ENCODE measurements at places on chromosomes 6 and 20.

DNA sequence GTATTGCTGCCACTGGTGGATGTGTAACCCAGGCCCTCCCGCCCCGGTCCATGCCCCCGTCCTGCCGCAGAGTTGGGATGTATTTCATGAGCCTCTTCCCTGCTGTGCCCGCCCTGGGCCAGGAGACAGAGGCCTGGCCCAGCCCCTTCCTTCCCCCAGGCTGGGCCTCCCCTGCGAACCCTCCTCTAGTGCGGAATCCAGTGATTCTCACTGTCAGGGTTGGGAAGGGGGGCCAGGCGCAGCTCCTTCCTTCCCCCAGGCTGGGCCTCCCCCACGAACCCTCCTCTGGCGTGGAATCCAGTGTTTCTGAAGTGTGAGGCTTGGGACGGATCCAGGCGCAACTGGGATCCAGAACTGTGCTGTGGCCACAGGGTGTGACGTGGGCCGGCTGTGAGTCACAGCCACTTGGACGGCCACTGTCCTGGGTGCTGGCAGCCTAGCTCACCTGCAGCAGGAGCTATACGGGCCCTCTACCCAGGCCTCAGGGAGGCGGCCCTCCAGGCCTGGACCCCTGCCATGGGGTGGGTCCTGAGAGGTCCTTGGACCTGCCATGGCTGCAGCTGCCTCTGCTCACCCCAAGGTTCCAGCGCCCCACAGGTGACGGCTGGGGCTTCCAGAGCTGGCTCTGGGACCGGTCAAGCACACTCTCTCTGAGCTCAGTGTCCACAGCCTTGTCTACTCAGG is 28.3 kb downstream of the COL20A1 start:
- peak; percentile 76 for DNase-seq

GRCh38 chr20:18986146-18986830 is 172.7 kb downstream of the SCP2D1 start:
- no peak for DNase-seq

DNA sequence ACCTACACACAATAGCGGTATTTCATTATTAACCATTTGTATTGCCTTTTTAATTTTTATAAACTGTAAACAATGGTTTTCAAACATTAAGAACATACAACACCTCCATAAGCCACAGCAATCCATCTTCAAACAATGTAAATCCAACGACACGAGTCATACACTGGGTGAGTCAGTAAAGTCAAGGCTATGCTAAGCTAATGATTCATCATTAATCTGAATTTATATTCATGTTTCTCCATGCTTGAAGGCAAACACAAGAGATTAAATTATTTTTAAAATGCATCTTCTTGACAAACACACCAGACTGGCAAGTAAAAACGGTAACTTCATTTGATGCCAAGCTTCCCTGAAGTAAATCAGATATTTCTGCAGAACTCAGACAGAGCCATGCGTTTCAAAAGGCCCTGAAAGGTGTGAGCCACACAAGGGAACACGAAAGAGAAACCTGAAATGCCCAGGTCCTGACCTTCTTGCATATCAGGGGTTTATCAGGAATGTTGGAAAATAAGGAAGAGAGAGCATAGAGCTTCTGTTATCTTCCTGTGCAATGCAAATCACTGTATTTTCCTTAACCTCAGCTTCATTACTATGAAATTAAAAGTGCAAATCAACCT is 162.5 kb downstream of the ALDH8A1 start:
- DNase-seq, result no peak

DNA sequence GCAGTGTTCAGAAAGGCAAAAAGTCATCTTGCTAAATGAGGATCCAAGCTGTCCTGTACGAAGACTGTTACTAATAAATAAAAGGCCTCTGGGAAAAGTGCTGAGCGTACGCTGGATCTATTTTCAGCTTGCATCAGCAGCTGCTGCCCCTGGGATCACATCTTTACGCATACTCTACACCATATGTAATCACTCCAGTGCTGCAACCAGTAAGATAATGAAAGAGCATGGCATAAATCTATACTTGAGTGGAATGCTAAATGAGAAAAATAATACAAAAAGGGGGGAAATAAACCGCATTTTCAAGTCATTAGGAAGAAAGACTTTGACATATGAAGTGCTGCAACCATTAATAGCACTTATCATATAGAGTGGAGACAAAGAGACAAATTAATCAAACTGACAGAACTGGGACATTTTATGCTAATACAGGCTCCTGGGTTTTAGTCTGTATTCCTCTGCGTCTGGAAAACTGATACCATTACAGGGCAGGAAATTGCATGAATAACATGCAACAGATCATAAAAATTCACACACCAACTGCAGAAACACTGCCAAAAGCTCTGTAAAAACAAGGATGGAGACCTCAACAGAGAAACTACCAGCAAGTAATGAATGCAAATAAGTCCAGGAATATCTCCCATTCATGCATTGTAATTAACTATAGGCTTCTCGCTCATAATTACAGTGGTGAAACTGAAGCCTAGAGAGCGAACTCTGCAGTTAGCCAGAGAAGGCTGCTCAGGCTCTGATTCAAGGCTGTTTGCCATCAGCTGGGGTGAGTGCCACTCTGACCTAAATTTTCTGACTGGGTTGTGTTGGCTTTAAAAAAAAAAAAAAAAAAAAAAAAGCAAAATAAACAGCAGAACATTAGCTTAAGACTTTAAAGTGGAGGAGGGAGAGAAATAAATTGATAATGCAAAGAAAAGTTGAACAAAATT is 83.8 kb downstream of the GJA10 start:
- DNase-seq, result peak; percentile 56

DNA sequence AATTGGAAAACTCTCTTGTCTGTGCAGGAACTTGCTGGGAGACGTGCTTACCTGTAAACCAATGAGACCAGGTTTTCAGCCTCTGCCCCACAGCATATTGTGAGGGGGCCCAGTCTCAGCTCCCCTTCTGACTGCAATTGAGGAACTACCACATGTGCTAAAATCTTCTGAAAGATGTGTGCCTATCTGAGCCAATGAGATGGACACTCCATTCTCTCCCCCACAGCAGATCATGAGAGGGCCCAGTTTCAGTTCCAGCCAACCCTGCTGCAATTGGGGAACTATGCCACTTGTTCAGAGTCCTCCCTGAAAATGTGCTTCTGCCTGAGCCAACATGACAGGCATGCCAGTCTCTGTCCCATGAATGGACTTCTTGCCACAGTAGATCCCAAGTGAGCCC is 20.9 kb upstream of the PI3 start:
- no peak for DNase-seq

DNA sequence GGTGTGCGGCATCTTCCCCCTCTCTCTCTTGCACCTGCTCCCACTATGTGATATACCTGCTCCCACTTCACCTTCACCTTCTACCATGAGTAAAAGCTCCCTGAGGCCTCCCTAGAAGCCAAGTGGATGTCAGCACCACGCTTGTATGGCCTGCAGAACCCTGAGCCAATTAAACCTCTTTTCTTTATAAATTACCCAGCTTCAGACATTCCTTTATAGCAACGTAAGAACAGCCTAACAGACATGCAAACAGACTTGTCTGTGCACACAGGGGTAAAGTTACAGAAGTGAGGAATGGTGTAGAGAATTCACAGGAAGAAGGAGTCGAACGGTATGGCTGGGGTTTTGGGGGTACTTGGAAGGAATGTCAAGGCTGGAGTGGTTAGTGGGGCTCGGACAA is 14.8 kb upstream of the TGM2 start:
- DNase-seq, result no peak

GRCh38 chr6:124927806-124928205 is 34.4 kb upstream of the RNF217 start:
- no peak for DNase-seq

- DNase-seq, result no peak
Observed at GRCh38 chr6:76837564-76837963, 625.7 kb downstream of the HTR1B start.

DNA sequence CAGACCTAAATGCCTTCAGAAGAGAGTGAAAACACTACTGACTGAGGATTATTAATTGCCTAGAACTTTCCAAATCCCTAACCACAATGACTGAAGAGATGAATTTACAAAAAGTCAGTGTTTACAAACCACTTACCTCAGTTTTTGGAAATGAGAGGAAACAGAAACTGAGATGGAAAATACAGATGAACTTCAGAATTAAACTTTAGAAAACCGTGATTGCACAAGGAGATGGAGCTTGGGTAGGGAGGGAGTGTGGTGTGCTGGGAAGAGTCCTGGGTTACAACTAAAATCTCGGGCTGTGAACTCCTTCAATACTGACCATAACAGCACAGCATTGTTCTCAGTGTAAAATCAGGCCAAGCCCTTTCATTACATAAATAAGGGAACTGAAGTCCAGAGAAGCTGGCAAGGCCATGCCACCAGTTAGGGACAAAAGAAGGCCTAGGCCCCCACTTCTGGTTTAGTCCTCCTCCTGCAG is 4.0 kb downstream of the ELMO2 start:
- no peak for DNase-seq

GRCh38 chr6:90465686-90466085 is 121.2 kb downstream of the MAP3K7 start:
- no peak for DNase-seq

GRCh38 chr6:132995432-132995831 is 181.1 kb downstream of the RPS12 start:
- no peak for DNase-seq

DNA sequence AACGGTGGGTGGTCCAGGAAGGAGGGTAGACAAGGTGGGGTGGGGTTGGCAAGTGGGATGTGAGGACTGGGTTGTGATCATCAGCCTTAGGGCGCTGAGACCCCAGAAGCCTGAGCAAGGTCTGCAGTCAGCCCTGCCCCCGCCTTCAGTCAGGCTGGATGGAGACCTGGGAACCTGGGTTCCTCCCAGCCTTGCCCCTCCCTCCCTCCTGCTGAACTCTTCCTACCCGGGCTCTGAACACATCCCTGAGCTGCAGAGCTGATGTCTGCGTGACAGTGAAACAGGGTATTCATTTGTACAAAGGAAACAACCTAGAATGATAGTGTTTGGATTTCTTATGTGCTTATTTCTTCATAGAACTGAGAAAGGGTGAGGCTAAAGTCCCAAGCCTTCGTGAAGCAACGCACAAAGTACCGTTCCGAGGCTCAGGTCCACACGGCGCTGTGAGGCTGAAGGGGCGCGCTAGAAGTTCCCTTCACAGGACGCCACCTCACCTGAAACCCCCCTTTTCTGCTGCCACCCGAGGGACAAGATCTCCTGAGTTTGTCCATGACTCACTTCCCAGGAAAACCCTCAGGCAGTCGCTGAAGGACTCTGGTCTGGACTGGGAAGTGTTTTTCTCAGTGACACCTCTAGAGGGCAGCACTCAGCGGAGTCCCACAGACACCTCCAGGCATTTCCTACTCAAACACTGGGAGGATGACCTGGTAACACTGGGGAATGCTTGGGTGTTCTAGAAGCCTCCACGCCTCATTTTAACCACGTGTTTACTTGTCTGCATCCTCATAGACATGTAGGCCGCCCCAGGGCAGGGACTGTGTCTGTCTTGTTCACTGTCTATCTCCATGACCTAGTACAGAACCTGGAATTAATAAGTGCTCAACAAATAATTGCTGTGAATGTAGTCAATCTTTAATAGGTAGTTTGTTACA is 1.2 kb downstream of the GSTA5 start:
- DNase-seq, result no peak

- no peak for DNase-seq
Observed at GRCh38 chr6:878179-878578, 185.2 kb upstream of the EXOC2 start.

GRCh38 chr6:50935442-50935841 is 116.8 kb downstream of the TFAP2B start:
- DNase-seq, result no peak

DNA sequence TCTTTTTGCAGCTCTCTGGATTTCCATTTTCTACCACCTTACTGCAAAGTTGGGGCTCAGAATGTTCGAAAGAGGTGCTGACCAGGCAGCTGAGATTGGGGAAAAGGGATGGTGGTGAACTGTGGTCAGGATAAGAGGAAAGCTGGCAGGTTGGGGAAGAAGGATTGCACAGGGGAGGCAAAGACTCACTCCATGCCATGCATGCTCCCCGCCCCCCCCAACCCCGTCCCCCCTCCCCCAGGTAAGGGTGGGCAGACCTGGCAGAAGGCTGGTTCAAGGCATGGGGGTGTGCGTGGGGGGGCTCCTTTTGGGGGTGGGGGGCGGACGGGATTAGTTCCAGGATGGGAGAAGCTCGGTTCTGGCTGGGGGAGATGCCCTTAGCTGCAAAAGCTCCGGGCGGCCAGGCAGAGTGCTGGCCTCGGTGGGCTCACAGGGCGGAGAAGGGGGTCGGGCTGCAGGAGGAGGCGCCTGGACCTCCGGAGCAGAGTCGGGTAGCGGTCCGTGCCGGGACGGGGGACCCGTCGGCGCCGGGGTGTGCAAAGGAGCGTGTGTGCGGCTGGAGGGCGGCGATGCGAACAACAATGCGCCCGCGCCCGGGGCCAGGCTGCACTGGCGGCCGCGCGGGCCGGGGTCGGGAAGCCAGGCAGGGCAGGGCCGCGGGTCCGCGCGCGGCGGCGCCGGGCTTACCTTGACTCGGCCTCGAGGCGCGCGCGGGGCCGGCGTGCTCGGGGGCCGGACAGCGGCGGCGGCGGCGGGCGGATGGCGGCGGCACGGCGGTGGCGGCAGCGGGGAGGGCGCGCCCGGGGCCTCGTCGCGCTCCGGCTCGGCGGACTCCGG is 880 bp downstream of the ADNP start:
- DNase-seq, result peak; percentile 58

DNA sequence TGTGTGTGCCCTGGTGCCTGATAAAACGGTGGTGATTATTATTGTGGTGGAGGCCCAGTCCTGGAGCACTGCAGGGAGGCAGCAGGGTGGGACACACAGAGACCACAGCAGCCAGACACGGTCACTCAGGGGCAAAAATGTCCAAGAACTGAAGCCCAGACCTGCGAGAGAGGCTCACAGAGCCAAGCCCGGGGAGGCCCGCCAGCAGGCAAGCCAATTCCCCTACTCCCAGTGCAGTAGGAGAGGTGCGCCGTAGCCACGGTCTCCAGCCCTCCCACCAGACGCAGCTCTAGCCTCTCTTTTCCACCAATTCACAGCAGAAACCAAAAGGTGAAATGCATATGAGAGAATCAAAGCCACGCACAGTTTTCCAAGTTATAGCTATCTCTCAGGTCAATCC is 179.4 kb upstream of the TAB2 start:
- DNase-seq, result no peak

DNA sequence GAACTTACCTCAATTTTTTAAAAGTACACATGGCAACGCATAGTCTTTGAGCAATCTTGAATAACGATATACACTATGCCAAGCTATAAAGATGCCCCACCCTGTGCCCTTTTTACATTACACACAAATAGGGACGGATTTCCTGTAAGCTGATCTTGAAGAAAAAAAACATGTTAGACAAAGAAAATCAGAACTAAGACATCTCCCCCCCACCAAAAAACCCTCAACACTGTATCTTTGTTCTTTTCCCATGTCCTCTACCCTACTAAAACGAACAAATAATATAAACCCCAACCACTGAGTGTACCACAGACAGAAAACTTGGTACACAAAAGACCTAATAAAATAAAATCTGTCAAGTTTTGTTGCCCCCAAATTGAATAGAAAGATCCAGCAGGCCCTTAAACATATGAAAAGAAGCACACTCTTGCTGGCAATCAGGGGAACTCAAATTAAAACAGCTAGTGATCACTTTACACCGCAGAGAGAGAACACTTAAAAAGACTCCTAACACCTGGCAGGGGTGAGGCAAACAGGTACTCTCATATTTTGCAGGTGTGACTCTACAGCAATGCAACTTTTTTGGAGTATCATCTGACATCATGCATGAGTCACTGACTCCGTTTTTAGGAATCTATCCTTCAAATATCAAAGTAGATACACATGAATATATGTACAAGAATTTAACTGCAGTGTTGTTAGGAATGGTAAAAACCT is 29.6 kb downstream of the BACH2 start:
- DNase-seq, result no peak
